MV-4-11 (cell line): ENCODE measurements at places on chromosomes 16 and 17.

- no peak for DNase-seq
These were observed 59.2 kb upstream of the ATF7IP2 start for GRCh38 chr16:10326647-10327046.

- no peak for DNase-seq
These were observed 71.5 kb downstream of the SLC5A11 start for GRCh38 chr16:24917236-24917635.

DNA sequence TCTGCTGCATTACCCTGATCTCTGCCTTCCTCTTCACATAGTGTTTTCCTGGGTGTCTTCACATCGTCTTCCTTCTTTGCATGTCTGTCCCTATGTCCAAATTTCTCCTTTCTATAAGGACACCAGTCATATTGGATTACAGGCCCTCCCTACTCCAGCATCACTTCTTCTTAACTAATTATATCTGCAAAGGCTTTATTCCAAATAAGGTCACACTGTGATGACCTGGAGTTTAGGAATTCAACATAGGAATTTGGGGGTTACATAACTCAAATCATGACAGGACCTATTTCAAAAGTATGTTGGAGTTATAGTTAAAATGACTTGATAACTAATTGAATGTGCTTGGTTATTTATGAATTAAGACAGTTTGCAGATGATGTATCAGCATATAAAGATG lies 490.5 kb upstream of the ERCC4 start:
- no peak for DNase-seq

DNA sequence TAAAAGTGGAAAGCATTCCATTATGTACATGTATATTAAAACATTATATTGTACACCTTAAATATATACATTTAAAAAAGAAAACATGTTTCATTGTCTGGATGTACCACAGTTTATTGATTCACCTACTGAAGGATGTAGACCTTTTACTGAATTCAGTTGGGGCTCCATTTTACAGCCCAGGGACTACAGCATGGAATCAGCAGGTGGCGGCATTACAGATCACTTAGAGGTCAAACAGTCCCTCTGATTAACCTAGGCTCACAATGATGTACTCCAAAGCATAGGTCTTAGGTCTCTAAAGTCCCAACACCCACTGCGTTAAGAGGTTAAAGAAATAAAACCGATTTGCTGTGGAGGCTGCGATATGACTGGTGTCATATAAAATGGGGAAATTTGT lies 490.9 kb downstream of the SHISA9 start:
- DNase-seq = no peak

DNA sequence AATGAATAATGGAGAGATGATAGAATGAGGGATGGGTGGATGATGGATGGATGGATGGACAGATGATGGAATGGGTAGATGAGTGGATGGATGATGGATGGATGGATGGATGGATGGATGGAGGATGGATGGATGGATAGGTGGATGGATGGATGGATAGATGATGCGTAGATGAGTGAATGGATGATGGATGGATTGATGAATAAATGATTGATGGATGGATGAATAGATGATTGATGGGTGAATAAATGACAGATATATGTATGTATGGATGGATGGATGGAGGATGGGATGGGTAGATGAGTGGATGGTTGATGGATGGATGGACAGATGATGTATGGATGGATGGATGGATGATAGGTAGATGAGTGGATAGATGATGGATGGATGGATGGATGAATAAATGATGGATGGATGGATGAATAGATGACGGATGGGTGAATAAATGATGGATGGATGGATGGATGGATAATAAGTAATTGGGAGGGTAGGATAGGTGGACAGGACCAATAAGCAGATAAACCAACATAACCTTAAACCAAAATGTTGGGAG lies 7.9 kb downstream of the TRPV3 start:
- no peak for DNase-seq

GRCh38 chr17:27333410-27333980 lies 39.6 kb downstream of the WSB1 start:
- no peak for DNase-seq

DNA sequence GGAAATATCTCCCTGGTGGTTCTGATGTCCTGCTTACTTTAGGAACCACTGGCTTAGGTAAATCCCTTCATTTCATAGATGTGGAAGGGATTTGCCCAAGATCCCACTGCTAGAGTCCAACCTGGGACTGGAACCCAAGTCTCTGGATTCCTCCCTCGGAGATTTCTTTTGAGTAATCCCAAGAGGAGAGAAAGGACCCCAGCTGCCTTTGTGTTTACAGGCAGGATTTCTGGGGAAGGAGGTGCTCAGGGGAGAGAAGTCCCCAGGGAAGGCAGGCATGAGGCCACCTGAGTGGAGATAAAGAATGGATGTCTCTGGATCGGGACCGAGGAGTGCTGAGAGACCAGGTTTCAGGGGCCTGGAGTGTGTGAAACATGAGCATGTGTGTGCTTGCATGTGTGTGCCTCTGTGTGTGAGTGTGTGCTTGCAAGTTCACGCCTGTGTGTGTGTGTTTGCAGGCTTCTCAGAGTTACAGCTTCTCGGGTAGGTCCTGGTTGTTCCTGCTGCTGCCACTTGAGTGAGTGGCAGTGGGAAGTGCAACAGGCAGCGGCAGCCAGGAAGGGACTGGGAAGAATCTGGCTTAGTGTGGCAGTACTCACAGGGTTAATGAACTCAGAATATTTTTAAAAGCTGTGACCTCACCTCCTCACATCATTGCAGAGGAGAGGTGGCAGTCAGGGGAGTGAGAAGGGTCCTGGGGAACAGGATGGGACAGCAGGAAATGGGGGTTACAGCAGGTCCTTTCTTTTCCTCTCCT lies 2.2 kb downstream of the KCNH6 start:
- DNase-seq = no peak

GRCh38 chr16:19210968-19211367 lies 42.9 kb downstream of the SYT17 start:
- peak; percentile 66 for DNase-seq
